ENCODE measurements at places on chromosomes 16 and 17. TPM values are rescaled to one million over a fixed set of nuclear protein-coding genes. Genes with fewer than 3 reads are reported as not detected.

Gene CCL7
- polyA plus RNA-seq, result not detected

Gene CD300LB
- 0.39 TPM for polyA plus RNA-seq

Gene KRT12
- polyA plus RNA-seq, result not detected

Gene VMO1
- polyA plus RNA-seq, result 0.57 TPM

Gene TBC1D3C
- not detected for polyA plus RNA-seq

Gene CRYBA1
- not detected for polyA plus RNA-seq

Gene TOX3
- not detected for polyA plus RNA-seq
